ENCODE measurements at places on chromosomes 5 and 9.
A peak's percentile ranks its signal among the peaks of the same experiment; 100 is the strongest.

GRCh38 chr5:1008451-1009358 is at the start of gene NKD2:
Gene NKD2, plus strand, starts transcription at chr5:1008802. Its CDS starts 256 bp downstream, at chr5:1009058.
- peak; percentile 49 for DNase-seq

- no peak for DNase-seq
Measured at GRCh38 chr9:126096340-126096739, 230.3 kb upstream of the MVB12B start.

DNA sequence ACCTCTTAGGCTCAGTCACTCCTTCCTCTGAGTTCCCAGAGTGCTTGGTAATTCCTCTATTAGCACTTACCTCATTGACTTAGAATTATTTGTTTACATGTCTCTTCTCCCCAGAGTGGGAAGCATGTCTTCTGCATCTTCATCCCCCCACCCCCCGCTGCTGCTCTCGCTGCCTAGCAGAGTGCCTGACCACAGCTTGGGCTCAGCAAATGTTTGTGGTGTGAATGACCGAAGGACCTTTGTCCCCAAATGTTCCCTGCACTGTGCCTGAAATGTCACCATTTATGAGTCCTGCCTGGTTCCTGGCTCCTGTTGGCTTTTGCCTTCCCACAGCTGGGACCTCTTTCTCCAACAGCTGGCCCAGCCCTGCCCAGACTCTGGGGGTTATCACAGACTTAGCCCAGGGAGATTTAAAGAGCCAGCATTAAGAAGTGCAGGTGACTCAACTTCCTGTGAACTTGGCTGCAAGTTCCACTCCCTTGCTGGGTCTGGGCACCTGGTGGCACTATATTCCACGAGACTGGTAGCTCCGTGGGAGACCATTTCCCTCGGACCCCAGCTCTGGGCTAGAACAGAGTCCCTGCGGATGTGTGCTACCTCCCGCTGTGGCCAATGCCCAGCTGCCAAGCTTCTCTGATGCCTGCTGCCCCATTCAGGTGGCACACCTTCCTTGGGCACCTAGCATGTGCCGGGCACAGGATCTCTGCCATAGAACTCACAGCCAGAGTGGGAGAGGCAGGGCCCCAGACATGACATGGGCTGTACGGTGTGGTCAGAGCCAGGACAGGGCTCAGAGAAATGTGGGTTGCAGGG is 1.8 kb upstream of the HMCN2 start:
- DNase-seq: no peak

GRCh38 chr5:75651575-75652238 is 40.5 kb downstream of the ANKDD1B start:
- no peak for DNase-seq

DNA sequence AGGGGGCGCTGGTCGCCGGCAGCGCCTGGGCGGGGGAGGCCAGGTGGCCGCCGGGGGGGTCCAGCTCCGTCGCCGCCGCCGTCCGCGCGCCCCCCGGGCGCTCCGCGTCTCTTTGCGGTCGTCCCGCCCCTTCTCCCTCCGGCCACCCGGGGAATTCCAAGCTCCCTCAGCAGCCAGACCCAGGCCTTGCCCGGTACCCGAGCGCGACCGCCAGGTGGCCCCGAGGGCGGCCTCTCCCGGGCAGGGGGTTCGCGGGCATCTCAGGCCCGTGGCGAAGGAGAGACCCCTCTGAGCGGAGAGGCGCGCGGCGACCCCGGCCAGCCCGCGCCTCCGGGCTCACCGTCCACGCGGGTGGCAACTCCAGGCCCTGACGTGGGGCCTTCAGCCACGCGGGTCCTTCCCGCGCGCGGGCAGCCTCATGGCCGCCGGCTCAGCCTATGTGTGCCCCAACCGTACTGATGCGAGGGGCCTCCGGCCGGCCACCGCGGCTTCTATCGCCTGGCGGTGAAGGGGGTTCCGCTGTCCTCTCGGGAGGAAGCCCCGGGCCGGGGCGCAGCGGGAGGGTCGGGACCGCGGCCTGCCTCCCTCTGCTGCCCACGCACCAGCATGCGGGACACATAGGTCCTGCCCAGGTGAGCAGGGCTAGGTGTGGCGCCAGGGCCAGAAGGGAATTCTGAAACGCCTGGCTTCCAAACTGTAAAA is 529 bp upstream of the NRARP start:
- peak; percentile 91 for DNase-seq

- DNase-seq: no peak
Measured at GRCh38 chr9:136849960-136850865, 1.0 kb downstream of the PHPT1 start.

DNA sequence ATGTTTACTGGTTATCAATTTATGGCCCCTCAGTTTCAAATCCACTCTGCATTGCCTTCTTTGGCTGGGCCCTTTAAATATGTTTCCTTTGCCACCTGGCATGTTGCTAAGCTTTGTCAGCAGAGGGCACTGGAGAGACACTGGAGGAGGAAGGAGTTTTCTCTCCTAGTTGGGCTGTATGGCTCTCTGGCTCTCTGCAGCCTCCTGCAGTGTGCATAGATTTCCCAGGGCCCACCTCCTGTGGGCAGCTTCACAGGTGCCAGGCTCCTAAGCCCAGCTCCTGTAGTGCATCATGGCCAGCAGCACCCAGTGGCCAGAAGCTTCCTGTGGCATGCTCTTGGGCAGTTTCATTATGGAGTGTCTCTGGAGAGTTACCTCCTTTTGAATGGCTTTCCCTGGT is 23.3 kb downstream of the CAVIN4 start:
- DNase-seq: peak; percentile 62

- DNase-seq: no peak
Measured at GRCh38 chr5:77844623-77845323, 68.6 kb upstream of the TBCA start.

DNA sequence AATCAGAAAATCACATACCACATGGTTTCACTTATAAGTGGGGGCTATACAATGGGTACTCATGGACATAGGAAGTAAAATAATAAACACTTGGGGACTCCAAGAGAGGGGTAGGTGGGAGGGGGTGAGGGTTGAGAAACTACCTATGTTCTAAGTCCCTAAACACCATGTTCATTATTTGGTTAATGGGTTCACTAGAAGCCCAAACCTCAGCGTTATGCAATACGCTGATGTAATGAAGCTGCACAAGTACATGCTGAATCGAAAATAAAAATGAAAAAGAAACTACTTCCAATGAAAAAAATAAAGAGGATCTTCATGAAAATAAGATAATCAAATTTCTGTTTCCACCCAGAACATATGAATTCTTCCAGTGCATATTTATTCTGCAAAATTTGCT is 208.5 kb downstream of the TMEM161B start:
- DNase-seq: no peak

- no peak for DNase-seq
Measured at GRCh38 chr5:12636209-12636608, 732.0 kb upstream of the CTNND2 start.

DNA sequence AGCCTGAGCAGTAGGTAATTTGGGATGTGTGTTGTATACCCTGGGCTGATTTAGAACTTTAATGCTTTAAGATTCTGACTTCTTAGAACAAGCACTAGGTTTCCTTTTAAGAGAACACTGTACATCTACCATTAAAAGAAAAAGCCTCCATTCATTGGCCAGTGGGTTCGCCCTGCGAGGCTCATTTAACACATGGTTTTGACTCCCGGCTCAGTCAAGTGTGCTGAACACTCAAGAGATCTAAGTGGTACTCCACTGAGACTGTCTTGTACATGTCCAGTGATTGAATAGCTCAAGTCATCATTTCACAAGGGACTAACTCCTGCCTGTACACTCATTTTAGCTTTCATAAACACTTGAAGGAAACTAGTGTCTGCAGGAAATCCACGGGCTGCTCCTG is 3.9 kb downstream of the FUBP3 start:
- DNase-seq: no peak

DNA sequence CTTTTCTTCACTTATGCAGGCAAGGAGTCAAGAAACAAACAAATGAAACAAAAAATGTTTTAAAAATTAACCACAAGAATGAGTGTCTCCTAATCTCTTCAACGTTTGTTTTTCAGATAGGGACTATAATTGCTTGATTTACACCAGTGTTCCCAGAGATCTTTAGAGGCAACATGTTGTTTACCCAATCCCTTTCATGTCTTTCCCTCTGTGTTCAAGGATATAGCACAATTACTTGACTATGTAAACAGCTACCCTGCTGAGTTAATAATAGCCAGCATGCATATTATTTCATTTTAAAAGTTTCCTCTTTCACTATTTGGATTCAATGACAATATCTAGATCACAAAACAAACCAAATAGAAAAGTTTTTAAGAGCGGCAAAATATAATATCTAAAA is 25.1 kb upstream of the SHISAL2B start:
- no peak for DNase-seq

DNA sequence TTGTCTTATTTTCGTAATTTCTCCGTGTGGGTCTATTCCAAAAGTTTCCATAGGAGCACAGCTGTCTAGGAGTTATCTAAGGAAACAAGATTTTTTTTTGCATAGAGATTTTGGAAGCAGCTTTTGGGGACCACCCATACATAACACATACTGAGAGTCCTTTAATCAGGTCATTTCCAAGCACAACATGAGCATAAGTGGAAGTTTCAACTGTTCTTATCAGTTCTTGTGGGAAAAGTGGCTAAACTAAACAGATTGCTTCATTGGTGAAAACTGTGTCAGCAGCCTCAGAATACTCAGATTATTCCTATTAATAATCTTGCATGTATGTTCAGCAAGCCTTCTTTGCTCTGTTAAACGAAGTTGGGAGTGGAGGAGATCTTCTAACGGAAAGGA is 153.6 kb upstream of the TYRP1 start:
- no peak for DNase-seq

DNA sequence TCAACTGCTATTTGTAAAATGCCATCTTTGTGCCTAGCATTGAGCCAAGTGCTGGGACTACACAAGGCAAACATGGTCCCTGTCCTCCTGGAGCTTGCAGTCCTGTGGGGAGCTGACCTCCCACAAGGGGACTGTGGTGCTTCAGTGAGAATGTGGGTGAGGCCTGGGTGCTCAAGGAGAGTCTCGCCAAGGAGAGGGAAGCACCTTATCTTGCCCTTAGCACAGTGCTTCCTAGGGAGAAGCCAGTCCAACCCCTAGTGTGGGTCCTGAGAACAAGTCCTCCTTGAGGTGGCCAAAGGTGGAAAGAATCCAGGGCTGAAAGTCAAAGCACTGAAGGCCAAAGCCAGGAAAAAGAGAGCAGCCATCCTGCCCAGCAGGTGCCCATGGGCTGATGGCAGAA is 31.1 kb upstream of the MVB12B start:
- DNase-seq: no peak

- no peak for DNase-seq
Measured at GRCh38 chr5:155025895-155026294, 12.3 kb downstream of the KIF4B start.

DNA sequence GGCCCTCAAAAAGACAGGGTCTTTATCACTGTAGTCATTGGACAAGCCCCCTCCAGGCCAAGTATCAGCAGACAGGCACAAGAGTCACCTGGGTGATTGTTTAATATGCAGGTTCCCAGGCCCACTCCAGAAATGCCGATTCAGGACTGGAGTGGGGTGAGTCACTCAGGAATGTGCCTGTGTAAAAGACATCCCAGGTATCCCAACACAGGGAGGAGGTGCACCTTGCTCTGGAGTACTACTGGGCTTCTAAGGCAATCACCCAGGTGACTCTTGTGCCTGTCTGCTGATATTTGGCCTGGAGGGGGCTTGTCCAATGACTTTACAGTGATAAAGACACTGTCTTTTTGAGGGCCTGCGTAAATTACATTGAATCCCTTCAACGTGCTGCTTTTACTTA is 40.6 kb downstream of the ACTL7B start:
- peak; percentile 96 for DNase-seq

- peak; percentile 88 for DNase-seq
Measured at GRCh38 chr9:82553654-82554366, 509.1 kb downstream of the RASEF start.

All from RWPE1 (cell line).